Urinary bladder (tissue), 4 donors: ENCODE measurements at places on chromosomes 6 and 20. TPM values are rescaled to one million over a fixed set of nuclear protein-coding genes. Genes with fewer than 3 reads are reported as not detected.

DNA sequence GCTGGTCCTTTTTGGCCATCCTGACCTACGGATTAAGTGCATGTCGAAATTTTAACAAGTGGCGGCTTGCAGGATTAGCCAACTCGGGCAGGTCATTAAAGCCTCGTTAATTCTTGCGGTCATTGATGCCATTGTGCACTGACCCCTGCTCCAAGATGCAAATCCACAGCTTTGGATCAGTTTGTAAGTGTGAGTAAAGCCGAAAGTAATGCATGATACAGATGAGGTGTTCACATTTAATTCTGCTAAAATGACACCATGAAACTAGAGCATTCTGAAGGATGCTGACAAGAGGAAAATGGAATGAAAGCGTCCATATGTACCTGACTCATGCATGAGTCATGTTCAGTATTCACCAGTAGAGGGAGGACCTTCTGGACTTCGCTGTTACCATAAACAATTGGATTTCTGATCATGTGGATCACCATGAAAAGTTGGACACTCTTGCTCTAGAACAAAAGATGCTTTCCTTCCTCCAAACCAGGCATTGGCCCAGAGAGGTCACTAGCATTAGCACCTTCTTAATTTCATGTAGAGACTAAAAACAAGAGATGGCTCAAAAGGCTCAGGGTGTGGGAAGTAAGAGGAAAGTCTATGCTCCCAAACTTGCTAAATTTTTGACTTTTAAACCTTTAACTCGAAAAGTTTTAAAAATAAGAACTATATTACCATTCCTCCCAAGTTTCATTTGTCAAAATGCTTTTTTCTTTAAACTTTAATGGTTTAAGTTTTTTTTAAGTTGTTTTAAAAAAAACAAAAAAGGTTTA is 48.0 kb downstream of the MUC22 start:
- no peak for DNase-seq

- DNase-seq: no peak
Measured at GRCh38 chr6:13292774-13293173, 35.6 kb downstream of the TBC1D7 start.

GRCh38 chr20:44495802-44496481 is 20.3 kb downstream of the TTPAL start:
- DNase-seq: no peak

GRCh38 chr20:48178633-48179032 is 393.4 kb upstream of the SULF2 start:
- no peak for DNase-seq

DNA sequence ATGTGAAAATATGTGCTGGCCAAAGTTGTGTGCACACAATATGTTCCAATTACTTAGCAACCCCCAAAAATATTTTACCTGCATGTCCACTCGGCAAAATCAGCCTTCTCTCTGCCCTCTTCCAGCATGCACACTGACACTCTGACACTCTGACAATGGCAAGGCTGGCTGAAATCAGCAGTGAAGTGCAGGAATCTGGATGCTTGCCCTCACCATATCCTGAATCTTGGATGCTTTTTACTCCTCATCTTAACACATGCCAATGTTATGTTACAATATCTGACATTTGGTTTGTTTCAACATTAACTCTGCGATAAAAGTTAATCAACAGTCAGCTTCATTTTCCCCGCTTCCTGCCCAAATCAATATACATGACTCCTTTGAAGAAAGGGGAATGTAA is 203.2 kb downstream of the COL9A1 start:
- DNase-seq: no peak

- no peak for DNase-seq
Measured at GRCh38 chr6:111990214-111990613, 63.7 kb upstream of the CCN6 start.

DNA sequence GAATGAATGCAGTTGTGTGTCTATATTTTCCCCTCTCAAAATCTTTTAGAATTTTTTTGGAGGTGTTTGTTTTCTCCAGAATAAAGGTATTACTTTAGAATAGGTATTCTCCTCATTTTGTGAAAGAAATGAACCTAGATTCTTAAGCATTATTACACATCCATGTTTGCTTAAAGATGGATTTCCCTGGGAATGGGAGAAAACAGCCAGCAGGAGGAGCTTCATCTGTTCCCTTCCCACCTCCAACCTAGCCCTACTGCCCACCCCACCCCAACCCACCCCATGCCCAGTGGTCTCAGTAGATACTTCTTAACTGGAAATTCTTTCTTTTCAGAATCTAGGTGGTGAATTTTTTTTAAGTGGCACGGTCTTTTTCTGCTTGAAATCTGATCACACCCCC is 127.8 kb downstream of the CD109 start:
- no peak for DNase-seq

- DNase-seq: no peak
Measured at GRCh38 chr20:5945963-5946362, 4.4 kb downstream of the TRMT6 start.

GRCh38 chr20:4997222-4997621 is 4.1 kb downstream of the SLC23A2 start:
- no peak for DNase-seq

- DNase-seq: no peak
Measured at GRCh38 chr20:62466806-62467537, 8.8 kb downstream of the GATA5 start.

DNA sequence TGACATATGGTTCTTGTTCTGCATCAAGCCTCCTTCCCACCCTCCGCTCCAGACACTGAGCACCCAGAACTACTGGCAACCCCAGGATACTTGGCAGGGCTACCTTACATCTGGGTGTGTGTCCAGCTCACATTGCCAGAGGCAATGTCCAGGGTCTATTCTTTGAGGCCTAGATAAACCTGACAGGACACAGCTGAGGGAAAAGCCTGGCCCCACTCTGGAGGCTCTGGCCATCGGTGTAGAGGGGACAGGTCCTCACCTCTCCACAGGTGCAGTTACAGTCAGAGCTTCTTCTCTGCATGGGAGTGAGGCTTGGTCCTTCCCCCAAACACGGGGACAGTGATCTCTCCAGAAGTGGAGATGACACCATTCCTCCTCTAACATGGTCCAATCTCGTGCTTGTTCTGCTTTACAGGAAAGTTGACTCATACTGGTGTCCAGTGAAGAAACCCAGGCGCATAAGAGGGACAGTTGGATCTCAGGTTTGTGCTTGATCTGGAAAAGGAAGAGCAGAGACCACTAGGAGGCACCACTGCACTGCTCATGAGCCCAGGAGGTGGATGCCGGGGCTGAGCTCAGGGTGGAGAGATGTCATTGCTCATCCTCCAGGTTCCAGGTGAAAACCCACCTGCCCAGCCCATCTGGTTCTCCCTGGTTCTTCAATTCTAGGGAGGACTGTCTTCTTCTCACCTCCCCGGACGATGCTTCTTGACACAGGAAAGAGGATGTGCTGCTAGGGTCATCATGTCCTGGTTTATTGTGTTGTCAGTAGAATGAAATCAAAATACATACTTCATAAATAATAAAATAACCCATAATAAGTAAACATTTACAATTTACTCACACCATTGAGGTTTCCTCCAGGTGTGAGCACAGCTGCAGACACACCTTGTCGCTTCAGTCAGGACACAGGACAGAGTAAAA is 14.7 kb downstream of the HLA-F start:
- DNase-seq: no peak

DNA sequence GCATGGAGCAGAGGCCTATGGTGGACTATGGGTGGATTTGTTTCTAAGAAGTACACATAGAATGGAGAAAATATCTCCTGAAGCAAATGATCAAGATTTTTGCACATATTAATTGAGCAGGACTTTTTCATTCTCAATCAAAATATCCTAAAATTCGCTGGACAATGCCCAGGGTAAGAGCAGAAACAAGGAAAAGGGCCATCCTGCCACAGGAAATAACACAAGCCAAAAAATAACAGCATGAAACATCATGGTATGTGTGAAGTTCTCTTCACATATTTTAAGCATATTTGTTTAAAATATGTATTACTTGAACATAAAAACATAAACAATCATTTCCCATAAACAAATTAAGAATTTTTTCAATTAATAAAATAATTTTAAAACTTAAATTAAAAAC is 868.9 kb downstream of the EPHA7 start:
- no peak for DNase-seq

DNA sequence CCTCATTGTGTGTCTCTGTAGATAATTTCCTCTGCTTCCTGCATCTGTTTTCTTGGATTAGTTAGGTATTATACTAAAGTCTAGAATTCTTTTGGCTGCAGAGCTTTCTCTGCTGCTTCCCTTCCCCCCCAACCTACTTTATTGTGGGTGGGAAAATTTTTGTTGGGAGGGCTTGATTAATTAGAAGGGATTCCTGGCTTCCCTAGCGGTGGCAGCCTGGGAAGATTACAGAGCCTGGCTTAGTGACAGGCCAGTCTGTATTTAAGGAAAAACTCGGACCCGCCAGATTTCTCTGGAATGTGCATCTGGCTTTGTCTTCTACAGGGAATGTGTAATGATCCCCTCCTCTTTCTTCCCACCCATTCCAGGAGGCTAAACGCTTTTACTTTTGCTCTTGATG is 31.2 kb downstream of the SLX4IP start:
- no peak for DNase-seq

- DNase-seq: no peak
Measured at GRCh38 chr6:37056439-37057127, 51.1 kb downstream of the FGD2 start.

GRCh38 chr6:119273272-119274196 is 76.0 kb downstream of the MAN1A1 start:
- DNase-seq: no peak

Gene PDE10A
- 1.8 TPM for polyA plus RNA-seq

Gene FAM83B
- 0.72 TPM for polyA plus RNA-seq

Gene IPCEF1
- polyA plus RNA-seq: 1.1 TPM

Gene BTBD9
- polyA plus RNA-seq: 5.3 TPM

Gene NKAPL
- 4.4 TPM for polyA plus RNA-seq

Gene IL17F
- polyA plus RNA-seq: not detected

Gene ZSCAN23
- polyA plus RNA-seq: 3.5 TPM

Gene STK4
- polyA plus RNA-seq: 11.6 TPM

Gene GPLD1
- 1.6 TPM for polyA plus RNA-seq
